ENCODE measurements at places on chromosomes 6 and 20.

DNA sequence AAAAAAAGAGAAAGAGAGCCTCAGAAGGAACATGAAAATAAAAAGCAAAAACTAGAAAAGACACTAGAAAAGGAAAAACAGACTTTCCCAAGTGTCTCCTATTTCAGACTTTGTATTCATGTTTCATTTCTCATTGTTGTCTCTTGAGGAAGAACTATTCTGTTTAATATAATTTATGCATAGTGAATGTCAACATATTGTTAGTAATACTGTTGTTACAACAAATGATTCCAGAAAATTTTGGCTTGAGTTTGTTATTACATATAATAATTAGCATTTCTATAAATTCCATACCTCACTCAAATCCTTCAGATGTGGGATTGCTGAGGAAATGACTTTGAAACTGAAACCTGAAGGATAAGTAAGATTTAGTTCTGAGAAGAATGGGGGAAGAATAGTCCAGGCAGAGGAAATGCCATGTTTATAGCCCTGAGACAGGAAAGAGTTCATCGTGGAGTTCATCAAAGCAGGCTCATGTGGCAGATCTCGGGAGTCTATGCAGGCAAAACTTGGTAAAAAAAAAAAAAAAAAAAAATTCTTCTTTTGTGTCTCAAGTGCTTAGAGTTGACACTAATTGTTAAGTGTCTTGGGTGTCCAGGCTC lies 53.1 kb upstream of the EIF2S2 start:
- peak; percentile 58 for DNase-seq

- DNase-seq, result no peak
Measured at GRCh38 chr20:8621001-8621400, 447.9 kb upstream of the PLCB4 start.

DNA sequence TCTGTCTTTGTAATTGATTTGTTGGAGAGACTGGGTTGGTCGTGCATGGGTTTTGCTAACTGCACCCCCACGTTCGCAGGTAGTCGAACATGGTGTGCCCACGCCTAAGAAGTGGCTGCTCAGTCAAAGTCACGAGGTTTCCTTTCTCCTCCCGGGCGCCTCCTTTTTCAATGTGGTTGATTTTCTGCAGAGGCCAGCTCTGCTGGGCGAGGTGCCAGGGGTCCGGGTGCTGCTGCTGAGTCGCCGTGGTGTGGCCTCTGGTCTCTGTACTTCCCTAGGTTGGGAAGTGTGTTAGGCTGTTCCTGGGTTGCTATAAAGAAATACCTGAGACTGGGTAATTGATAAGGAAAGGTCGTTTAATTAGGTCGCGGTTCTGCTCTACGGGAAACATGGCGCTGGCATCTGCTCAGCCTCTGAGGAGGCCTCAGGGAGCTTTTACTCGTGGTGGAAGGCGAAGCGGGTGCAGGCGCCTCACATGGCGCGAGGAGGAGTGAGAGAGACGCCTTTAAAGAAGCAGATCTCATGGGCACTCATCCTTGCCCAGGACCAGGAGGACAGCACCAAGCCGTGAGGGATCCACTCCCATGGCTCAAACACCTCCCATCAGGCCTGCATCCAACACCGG lies 14.1 kb downstream of the OSBPL2 start:
- DNase-seq, result no peak

GRCh38 chr6:139693735-139694134 lies 319.3 kb upstream of the CITED2 start:
- DNase-seq, result no peak

- no peak for DNase-seq
Measured at GRCh38 chr6:36053878-36054277, 26.3 kb downstream of the MAPK14 start.

- DNase-seq, result no peak
Measured at GRCh38 chr6:129597023-129597713, 112.8 kb downstream of the ARHGAP18 start.

DNA sequence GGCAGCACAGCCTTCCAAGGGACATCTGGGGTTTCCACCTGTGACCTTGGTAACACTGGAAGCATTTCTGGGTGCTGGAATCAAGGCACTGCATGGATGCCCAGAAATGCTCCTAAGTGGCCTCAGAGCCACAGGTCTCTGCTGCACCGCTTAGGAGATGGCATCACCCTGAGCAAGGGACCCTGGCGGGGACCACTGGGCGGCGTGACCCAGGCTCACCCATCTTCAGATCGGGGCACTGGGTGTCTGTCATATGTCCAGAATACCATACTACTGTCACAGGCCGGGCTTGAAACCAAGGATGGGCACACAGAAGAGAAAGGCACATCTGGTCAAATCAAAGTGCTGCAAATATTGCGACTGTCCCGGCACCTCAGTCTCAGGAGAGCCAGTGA lies 45.9 kb downstream of the SSR1 start:
- no peak for DNase-seq

- DNase-seq, result no peak
Measured at GRCh38 chr6:31144296-31144969, 5.6 kb upstream of the PSORS1C2 start.
